ENCODE measurements at places on chromosomes 7 and 10. TPM values are rescaled to one million over a fixed set of nuclear protein-coding genes. Genes with fewer than 3 reads are reported as not detected.

C10orf67 gene
- not detected for total RNA-seq

DNA sequence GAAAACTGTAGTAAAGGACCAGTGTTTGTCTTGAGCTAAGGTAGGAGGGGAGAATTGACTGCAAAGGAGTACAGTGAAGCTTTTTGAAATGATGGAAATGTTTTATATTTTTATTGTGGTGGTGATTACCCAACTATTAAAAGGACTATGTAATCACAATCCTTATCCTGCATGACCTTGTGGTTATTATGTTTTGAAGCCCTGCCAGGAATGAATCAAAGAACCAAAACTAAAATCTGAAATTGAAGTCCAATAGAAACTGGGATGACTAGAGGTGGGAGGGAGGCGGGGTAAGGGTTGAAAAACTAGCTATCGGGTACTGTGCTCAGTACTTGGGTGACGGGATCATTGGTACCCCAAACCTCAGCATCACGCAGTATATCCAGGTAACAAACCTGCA lies 8.2 kb downstream of the CCDC7 start:
- no peak for DNase-seq

GRCh38 chr10:47301833-47302232 lies 1.8 kb downstream of the GDF10 start:
- DNase-seq: no peak

DNA sequence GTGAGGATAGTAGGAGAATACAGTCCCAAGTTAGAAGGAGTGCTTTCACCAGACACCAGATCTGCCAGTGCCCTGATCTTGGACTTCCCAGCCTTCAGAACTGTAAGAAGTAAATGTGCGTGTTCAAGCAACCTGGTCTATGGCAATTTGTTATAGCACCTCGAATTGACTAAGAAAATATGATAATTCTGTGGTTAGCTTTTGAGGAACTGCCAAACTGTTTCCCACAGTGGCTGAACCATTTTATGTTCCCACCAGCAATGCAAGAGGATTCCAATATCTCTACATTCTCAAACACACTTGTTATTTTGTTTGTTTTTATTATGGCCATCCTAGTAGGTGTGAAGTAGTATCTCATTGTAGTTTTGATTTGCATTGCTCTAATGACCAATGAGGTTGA lies 47.0 kb downstream of the RBM20 start:
- DNase-seq: no peak

DNAH11 gene
- total RNA-seq: 0.26 TPM

DNA sequence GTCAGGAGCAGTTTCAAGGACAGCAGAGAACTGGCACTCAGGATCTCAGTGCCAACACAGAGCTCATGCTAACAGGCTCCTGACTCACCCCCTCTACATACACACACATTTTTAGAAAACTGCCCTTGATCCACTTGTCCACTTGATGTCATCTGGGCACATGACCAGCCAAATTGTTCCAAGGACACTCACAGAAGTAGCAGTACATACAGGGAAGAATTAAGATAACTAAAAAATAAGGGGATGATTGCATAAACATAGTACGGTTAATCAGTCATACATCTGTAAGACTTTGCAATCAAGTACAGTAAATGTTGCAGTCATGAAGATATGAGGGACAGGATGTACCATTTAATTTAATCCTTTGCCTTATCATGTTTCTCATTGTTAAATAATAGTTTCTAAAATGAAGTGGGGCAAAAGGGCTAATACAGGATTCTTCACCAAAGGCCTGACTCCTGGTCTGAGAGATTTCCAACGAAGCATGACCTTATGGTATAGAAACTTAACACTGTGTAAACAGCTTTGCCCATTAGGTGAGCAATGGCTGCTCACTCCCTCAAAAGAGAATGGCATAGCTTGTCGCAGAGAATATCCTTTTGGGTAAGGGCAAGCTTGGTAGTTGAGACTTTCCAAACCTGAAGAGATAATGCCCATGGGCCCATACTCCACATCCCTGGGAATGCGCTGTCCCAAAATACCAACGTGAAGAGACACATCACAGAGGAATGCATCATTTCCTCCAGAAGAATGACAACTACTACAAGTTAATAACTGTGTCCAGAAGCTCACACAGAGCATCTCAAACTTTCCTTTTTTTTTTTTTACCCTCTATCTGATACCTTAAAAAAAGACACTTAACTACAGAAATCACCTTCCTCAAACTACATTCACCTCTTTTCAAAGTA lies 94.1 kb downstream of the ARMH3 start:
- no peak for DNase-seq

GRCh38 chr10:91924212-91925021 lies 847 bp downstream of the BTAF1 start:
- no peak for DNase-seq

- no peak for DNase-seq
Observed at GRCh38 chr10:28627102-28627501, 50.2 kb upstream of the BAMBI start.

AVPI1 gene
- 30.5 TPM for total RNA-seq

DNA sequence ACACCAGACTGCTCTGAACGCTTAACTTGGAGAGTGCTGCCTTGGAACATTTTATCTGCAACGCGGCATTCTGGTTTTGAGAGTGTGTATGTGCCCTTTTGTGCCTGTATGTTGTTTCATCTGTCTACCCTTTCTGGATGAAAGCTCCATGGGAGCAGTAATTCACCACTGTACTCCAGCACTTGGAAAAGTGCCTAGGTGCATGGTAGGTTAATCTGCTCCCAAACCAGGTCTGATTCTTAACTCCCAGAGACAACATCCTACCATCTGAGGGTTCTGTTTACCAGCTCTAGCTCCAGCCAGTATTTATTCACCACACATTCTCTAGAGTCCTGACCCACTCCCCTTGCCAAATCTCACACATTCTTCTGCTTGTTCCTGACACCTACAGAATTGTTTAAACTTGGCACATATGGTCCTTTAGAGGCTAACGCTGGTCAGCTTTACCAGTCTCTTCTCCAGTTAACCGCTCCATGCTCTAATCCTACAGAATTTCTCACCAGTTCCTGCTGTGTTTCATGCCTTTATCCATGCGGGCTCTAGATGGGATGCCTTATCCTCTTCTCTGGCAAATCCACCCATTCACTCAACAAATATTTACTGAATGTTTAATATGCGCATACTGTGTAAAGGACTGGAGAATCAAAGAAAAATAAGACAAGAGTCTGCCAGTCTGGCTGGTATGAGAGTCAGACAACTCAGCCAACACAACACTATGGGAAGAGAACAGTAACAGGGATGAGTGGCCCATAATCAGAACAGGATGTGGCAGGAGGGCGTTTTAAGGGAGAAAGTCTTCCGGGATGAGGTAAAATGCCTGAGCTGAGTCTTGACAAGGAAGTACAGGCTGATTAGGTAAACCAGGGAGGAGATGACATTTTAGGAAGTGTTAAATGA lies 46.3 kb downstream of the MTPN start:
- no peak for DNase-seq

Data from mesenteric fat pad (tissue), 1 donor.